ENCODE measurements at places on chromosomes 16 and 17.

GRCh38 chr16:79282806-79283205 lies 317.7 kb downstream of the MAF start:
- no peak for DNase-seq

DNA sequence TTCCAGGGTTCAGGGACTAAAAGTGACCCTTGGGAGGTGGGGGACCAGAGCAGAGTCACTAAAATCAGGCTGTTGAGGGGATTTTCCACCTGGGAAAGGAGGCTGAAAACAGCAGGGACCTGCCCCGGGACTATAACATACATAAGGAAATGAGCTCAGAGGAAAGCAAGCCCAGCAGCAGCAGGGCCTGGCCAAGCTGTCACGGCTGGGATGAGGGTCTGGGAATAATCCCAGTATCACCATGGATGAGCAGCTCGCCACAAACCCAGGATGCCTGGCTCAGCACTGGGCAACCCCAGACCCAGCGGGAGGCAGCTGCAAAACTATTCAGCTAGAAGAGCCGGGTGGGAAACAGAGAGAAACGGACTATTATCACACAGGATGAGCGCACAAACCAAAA lies 72.4 kb downstream of the RPH3AL start:
- no peak for DNase-seq

DNA sequence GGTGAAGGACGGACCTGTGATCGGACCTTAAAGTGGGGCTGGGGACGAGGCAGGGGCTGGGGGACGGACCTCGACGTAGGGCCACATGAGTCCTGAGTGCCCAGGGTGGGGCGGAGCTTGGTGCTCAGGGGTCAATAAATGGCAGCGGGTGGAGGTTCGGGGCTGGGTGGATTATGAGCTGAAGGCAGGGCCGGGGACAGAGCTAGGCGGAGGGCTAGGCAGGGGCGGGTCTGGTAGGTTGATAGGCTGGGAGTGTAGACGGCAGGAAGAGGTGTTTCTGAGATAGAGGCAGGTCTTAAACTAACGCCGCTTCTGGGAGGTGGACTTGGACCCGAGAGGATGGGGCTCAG lies 733 bp downstream of the CHRNB1 start:
- DNase-seq, result no peak

DNA sequence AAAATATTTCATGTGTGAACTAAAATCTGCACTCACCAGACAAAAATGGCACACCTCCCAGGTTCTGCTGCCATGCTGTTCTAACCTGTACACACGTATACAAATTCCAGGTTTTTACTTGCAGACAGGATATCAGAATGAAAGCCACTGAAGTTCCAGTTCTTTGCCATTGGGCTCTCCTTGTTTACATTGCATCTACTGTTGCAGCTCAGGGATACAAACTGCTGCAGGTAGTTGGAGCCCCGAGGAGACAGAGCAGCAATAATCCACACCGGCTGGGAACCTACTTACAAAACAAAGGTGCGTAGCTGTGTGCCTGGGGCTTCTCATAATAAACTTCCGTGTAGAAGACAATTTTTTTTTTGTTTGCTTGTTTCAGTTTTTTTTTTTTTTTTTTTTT lies 59.6 kb downstream of the HAPSTR1 start:
- DNase-seq, result no peak

- DNase-seq, result no peak
Observed at GRCh38 chr16:47581114-47581513, 120.0 kb downstream of the PHKB start.
